ENCODE measurements at places on chromosomes 11 and 22. TPM values are rescaled to one million over a fixed set of nuclear protein-coding genes. Genes with fewer than 3 reads are reported as not detected.

- peaks cover 19% of the 10 kb centered on the region for H3K4me1 ChIP-seq
- no peak for DNase-seq
- H3K27me3 ChIP-seq, result no peaks in the 10 kb centered on the region
- H3K27ac ChIP-seq, result no peak overlapping the region
These were observed 84.8 kb upstream of the SHANK2 start for GRCh38 chr11:71336996-71337754.

DNA sequence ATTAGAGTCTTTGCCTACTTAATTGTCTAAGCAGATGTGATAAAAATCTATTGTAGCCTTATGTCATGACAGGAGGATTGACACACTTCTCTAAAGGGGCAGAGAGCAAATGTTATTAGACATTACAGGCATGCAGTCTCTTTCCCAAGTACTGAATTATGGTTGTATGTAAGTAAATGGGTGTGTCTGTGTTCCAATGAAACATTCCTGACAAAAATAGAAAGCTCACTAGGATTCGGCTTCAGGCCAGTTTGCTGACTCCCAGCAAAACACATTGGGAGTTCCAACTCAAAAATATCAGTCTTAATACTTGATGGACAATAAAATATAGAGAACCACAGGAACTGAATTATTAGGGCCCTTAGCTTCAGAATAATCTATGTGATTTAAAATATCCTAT, 1480.4 kb downstream of the FAM181B start:
- no peak for DNase-seq
- H3K27ac ChIP-seq, result no peak overlapping the region
- H3K27me3 ChIP-seq, result no peaks in the 10 kb centered on the region
- H3K36me3 ChIP-seq, result no peaks in the 10 kb centered on the region
- H3K4me3 ChIP-seq, result no peak overlapping the region

DNA sequence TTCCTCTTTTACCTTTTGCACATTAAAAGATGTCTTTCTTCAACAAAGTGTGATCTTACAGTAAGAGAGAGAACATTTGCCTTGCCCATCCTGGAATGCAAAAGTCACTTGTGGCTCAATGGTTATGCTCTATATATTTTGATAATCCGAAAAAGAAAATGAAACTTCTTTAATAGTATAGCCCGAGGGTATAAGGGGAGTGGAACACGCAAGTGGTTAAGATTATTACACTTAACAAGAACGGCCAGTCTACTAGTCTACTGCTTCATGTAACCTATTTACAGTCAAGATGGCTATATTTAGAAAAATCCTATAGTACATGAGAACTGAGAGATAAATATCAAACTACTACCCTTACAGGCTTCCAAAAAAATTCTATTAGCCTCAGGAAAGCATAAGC, 86.1 kb downstream of the CADM1 start:
- H3K4me1 ChIP-seq, result no peaks in the 10 kb centered on the region
- no peaks in the 10 kb centered on the region for H3K36me3 ChIP-seq
- DNase-seq, result no peak
- no peak overlapping the region for H3K4me3 ChIP-seq
- H3K27me3 ChIP-seq, result no peaks in the 10 kb centered on the region

DNA sequence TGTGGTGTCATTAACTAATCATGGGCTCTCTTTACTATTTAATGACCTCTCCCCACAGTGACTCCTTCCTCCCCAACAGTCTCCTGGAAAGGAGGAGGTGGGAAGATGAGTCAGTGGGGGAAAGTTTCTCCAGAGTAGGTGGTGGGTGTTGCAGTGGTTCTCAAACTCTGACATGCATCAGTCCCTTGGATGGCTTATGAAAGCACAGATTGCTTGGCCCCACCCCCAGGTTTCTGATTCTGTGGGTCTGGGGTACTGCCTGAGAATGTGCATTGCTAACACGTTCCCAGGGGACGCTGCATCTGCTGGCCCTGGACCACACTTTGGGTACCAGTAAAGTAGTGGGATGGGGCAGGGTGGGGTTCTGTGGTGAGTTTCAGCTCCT, 9.8 kb downstream of the CD82 start:
- H3K36me3 ChIP-seq, result no peaks in the 10 kb centered on the region
- H3K27ac ChIP-seq, result no peak overlapping the region
- H3K27me3 ChIP-seq, result no peaks in the 10 kb centered on the region
- no peak for DNase-seq

Gene MRGPRE
- not detected for total RNA-seq

GRCh38 chr11:122578171-122578825, 77.2 kb upstream of the UBASH3B start:
- H3K27ac ChIP-seq, result no peak overlapping the region
- no peak overlapping the region for H3K4me3 ChIP-seq
- no peaks in the 10 kb centered on the region for H3K4me1 ChIP-seq
- no peak for DNase-seq
- H3K36me3 ChIP-seq, result no peaks in the 10 kb centered on the region

Gene KIF18A
- total RNA-seq, result 1.7 TPM

- no peaks in the 10 kb centered on the region for H3K4me1 ChIP-seq
- H3K36me3 ChIP-seq, result no peaks in the 10 kb centered on the region
- DNase-seq, result no peak
- no peak overlapping the region for H3K27ac ChIP-seq
- no peaks in the 10 kb centered on the region for H3K27me3 ChIP-seq
These were observed 25.5 kb downstream of the SPATA19 start for GRCh38 chr11:133819746-133820315.

DNA sequence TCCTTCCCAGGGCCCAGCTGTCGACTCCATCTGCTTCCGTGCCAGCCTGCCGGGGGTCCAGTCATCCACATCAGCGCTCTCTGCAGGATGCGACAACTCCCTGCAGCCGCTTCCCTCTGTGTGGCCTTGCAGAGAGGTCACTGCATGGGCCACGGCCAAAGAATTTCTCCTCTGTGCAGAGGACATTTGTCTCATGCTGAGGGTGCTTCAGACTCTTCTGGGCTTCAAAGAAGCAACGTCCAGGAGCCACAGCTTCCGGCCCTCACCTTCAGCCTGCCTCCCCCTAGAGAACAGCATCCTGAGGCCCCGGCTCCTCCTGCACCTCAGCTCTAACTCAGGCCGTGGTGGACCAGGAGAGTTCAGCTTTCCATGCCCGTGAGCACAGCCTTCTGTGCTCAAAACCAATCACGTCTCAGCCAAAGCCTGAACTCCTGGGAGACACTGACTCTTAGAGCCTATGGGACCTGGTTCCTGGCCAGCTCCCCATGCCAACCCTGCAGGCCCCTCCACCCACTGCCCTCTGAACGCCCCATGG, 258.9 kb downstream of the BRD1 start:
- no peaks in the 10 kb centered on the region for H3K27me3 ChIP-seq
- no peaks in the 10 kb centered on the region for H3K36me3 ChIP-seq
- no peak overlapping the region for H3K27ac ChIP-seq
- no peak overlapping the region for H3K4me3 ChIP-seq
- DNase-seq, result no peak

Gene C11orf21
- total RNA-seq, result 5.2 TPM

DNA sequence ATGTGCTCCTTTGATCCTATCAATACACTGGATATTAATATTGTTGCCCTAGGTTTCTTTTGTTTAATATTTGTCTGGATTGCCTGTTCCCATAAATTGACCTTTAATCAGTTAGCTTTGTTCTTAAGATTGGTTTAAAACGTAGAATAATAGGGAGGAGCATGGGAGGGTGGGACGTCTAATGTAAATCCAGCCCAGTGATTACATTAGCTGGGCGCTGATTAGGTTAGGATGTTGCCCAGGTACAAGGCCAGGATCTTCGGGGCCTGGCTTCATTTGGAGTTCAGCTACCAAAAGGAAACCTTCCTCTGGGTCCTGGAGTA, at the start of gene SRSF8:
SRSF8 (plus strand) TSS at position 204 of the 323 bp plus-strand sequence. CDS start 308 bp downstream, outside the sequence.
- H3K27ac ChIP-seq, result peak within 1 kb of the TSS; percentile 100
- peaks cover 22% of the 10 kb centered on the region for H3K4me1 ChIP-seq
- no peaks in the 10 kb centered on the region for H3K36me3 ChIP-seq
- peak within 1 kb of the TSS; percentile 92 for H3K4me3 ChIP-seq
- H3K27me3 ChIP-seq, result no peaks in the 10 kb centered on the region
- no peak for DNase-seq

Measured in lung (tissue), 17 donors.